ENCODE measurements at places on chromosomes 12 and 14.
A peak's percentile ranks its signal among the peaks of the same experiment; 100 is the strongest.

- peak; percentile 90 for DNase-seq
These were observed 196.9 kb downstream of the BCL11B start for GRCh38 chr14:99075061-99075460.

DNA sequence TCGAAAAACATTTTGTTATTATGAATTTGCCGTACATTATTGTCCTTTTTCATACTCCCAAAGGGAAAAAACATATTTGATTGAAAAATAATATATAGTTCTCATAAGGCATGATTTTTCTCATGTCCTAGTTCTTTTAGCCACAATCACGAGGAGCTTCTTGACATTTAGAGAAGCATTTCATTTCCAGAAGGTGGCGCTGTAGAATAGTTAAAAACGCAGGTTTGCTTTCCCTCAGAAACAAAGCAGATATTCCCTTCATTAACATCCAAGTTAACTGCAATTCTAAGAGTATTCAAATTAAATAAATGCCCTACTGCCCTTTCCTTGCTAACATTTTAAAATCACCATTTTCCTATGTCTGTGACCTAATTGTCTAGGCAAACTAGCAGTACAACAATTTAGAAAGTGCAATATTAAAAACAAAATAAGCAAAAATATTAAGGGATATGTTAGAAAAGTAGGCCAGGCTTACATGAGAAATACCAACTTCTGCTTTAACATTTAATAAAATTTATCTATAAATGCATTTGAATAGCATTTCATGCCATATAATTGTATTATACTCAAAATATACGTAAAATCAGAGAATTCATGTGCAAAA, 10.9 kb upstream of the PIK3C2G start:
- peak; percentile 38 for DNase-seq

GRCh38 chr12:40101747-40102146, 4.1 kb downstream of the SLC2A13 start:
- DNase-seq: no peak

- DNase-seq: no peak
These were observed 261.7 kb downstream of the MSRB3 start for GRCh38 chr12:65540140-65540539.

DNA sequence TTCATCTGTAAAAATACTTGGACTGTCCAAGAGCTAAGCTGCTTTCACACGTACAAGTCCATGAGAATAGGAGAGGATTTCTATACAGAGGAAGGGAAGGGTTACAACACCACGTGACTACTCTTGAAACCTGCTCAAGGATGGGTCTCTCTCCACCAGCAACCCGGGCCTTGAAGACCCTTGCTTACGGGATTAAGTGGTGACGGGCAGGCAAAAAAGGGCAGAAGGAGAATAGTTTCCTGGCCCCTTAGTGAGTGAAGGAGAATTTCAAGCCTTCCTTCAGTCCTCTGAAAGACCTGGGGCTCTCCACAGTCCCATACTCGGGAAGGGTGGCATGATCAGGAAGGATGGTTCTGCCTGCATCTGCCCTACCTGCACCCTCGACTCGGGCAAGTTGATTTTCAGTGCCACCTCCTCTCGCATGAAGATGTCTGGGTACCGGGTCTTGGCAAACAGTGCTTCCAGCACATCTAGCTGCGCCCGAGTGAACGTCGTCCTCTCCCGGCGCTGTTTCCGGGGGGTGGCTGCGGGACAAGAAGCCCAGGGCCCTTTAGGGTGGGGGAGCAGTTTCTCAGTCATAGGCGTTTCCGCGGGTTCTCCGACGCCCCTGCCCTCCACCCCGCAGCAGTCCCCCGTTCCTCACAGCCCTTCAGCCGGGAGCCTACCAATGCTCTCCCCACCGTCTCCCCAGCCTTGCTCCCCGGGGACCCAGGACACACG, 6.3 kb downstream of the OTX2 start:
- no peak for DNase-seq

- DNase-seq: no peak
These were observed 29.9 kb downstream of the SRRM4 start for GRCh38 chr12:119011231-119011630.

- no peak for DNase-seq
These were observed 10.2 kb downstream of the ELK3 start for GRCh38 chr12:96204381-96204780.

- no peak for DNase-seq
These were observed 11.7 kb upstream of the TMX1 start for GRCh38 chr14:51228391-51228790.

DNA sequence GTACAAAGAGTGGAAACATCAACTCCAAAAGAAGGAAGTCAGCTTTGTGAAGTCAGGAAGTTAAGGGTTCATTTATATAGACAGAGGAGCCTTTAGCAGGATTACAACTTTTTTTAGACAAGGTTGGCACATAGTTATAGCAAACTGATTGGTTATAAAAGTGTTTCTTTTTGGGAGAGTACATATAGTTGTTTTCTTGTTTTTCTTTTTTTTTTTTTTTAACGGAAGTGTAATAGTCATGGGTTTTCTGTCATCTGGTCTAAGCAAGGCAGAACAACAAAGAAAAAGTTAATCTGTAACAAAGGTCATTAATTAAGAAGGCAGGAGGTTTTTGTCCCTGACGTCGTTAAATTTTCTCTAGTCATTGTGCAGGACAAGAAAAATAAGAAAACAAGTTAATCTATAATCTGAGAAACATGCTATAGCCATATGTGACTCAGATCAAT, 13.0 kb upstream of the MFAP5 start:
- DNase-seq: peak; percentile 3

DNA sequence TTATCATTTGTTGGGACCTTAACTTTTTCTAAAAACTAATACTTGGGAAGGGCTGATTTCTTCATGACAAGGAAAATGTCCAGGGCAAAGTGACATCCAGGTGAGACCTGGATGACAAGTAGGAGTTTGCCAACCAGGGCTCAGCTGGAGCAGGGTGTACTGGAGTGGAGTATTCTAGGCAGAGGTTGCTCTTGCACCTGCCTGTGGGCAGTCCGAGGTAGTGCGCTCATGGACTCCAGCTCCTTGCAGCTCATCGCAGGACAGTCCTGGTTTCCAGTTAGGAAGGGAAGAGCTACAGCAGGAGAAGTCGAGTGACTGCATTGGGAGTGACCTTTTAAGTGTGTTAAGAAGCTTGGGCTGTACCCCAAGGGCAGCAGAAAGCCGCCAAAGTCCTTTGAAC, 175.9 kb downstream of the PELI2 start:
- DNase-seq: no peak

- no peak for DNase-seq
These were observed 16.0 kb downstream of the PRIMA1 start for GRCh38 chr14:93772263-93772662.

GRCh38 chr12:89253488-89253887, 98.8 kb downstream of the DUSP6 start:
- DNase-seq: no peak

GRCh38 chr14:72253503-72253902, 321.3 kb downstream of the RGS6 start:
- no peak for DNase-seq

- no peak for DNase-seq
These were observed 33.7 kb downstream of the RASSF8 start for GRCh38 chr12:25992026-25992782.

DNA sequence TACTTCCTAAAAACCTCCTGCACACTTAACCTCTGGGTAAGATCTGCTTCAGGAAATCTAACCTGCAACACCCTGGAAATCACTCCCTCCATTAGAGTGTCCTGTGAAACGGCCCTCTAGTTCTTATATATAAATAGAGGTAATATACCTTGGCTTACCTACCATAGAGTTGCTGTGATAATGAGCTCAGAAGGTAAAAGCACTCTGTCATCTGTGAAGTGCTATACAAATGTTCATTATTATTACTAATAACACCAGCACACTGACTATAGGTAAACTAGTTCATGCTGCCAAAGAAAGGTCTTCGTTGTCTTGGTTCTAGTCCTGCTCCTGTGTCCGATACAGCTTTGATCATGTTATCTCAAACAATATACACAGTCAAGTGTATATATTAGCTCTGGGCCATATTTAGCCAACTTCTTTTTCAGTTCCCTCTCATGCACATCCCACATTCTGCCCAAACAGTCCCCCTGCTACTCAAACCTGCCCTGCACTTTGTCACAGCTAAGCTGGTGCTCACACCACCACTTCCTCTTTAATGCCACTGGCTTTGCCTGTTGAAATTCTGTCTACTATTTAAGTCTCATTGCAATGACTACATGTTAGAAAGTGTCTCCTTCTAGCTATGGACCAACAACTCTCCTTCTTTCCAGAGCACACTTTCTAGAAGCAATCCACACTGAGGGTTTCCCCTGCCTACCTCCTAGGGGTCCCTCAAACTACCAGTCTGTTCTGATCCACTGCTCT, 5.1 kb downstream of the E2F7 start:
- DNase-seq: peak; percentile 86

DNA sequence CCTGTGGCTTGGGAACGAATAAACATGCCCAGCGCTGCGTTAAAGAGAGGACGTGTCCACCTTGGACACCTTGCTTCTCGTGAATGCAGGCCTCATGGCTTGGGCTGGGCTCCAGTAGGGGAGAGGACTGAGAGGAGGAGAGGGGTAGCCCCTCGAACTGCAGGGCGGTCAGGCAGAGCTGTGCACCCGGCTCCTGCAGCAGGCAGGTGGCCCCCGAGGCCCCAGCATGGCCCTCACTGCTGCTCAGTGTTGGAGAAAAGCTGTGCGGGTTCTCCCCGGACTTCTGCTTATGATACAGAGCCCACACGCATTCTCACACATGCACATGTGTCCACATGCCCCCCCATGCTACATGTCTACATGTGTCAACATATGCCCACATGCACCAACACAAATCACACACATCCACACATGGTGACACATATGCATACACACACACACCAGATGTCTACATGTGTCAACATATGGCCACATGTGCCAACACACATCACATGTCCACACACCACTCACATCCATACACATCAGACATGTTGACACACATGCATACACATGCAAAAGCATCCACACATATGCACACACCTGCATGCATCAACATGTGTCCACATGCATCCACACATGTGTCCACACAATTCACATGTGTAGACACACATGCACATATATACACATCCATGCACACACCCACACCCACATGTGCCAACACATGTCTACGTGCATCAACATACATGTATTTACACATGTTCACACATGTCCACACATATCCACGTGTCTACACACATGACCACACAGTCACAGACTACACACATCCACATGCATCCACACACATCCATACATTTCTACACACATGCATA, 3.0 kb downstream of the ADGRD1 start:
- no peak for DNase-seq

GRCh38 chr12:1322821-1323220, 271.6 kb downstream of the FBXL14 start:
- peak; percentile 5 for DNase-seq

- no peak for DNase-seq
These were observed 10.1 kb downstream of the PCNX4 start for GRCh38 chr14:60101786-60102185.

GRCh38 chr12:49553512-49554088, 14.3 kb downstream of the MCRS1 start:
- DNase-seq: peak; percentile 38

DNA sequence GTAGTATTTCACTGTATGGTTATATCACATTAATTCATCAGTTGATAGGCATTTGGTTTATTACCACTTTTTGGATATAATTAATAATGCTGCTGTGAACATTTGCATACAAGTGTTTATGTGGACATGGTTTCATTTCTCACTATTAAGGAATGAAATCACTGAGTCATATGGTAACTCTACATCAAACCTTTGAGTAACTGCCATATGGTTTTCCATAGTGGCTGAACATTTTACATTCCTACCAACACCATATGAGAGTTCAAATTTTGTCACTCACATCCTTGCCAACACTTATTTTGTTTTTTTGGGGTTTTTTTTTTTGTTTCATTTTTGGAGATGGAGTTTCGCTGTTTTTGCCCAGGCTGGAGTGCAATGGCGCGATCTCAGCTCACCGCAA, 30.2 kb upstream of the EAPP start:
- DNase-seq: no peak

GRCh38 chr14:68574906-68575305, 218.0 kb downstream of the ZFP36L1 start:
- DNase-seq: no peak

GRCh38 chr14:70955543-70956480, 48.6 kb downstream of the PCNX1 start:
- peak; percentile 32 for DNase-seq

DNA sequence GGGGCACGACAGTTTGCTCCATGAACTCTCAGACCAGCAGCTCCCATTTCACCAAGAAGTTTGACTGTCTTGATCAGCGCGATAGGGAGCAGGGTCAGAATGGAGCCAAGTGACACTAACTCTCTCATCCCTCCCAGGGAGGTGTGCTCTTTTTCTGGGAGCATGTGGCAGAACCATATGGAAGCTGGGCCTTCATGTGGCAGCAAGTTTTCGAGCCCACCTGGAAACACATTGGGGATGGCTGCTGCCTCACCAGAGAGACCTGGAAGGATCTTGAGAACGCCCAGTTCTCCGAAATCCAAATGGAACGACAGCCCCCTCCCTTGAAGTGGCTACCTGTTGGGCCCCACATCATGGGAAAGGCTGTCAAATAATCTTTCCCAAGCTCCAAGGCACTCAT, 24.0 kb downstream of the ITGA7 start:
- DNase-seq: no peak

GRCh38 chr14:88493392-88494185, 61.2 kb downstream of the PTPN21 start:
- no peak for DNase-seq

- DNase-seq: no peak
These were observed 281.9 kb downstream of the ACSS3 start for GRCh38 chr12:81359736-81360135.

- no peak for DNase-seq
These were observed 201.7 kb downstream of the EXOC5 start for GRCh38 chr14:57066887-57067513.

- peak; percentile 70 for DNase-seq
These were observed 1.9 kb downstream of the KLRF2 start for GRCh38 chr12:9883175-9883574.

- DNase-seq: no peak
These were observed 71.8 kb downstream of the CACNA1C start for GRCh38 chr12:2124466-2125023.

GRCh38 chr12:75190846-75191245, 18.8 kb downstream of the KCNC2 start:
- no peak for DNase-seq

GRCh38 chr14:54120260-54120659, 163.6 kb upstream of the BMP4 start:
- DNase-seq: no peak

- DNase-seq: no peak
These were observed 91.6 kb upstream of the ATF7IP start for GRCh38 chr12:14273913-14274311.

Measured in AML-193 (cell line).